ENCODE measurements at places on chromosomes 7 and 10.

GRCh38 chr7:69922026-69922803 is 323.9 kb downstream of the AUTS2 start:
- DNase-seq = no peak

- no peak for DNase-seq
Measured at GRCh38 chr10:121466424-121466823, 131.8 kb downstream of the FGFR2 start.

DNA sequence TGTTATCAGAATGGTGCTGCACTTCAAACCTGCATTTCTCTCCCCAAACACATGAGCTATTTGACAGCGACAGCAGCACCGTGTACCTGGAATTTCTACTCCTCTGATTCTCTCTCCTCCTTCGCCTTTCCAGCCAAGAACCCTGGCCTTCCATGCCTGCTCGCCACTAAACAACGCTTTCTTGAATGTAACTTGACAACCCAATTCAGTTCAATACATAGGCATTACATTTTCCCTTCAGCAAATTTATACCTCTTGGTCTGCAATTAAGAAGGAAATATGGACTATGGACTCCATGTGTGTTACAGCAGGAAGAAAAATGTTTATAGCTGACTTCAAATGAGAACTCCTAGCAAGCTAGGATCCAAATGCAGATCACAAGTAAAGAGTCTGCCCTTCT is 162.6 kb upstream of the AUTS2 start:
- no peak for DNase-seq

DNA sequence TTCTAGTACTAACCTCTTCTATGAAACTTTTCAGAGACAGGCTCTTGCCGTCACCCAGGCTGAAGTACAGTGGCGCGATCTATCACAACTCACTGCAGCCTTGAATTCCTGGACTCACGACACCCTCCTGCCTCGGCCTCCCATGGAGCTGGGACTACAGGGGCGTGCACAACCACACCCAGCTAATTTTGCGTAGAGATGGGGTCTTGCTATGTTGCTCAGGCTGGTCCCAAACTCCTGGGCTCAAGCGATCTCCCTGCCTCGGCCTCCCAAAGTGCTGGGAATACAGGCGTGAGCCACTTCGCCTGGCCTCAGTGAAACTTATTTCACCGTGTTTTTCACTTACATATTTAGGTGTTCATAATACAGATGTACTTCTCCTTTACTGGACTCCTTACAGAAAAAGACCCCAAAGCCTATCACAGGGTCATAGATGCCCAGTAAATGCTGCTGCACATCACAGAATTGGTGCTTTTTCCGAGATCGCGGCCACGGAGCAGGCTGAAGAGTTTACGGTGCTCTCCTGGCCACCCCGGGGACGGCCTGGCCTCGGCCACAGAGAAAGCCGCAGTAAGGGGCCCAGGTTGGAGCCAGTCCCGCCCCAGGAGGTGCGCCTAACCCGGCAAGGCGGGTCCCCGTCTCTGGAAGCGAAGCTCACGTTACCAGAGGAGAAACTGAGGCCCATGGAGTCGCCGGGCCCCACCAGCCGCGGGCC is 595 bp downstream of the TBL2 start:
- no peak for DNase-seq

DNA sequence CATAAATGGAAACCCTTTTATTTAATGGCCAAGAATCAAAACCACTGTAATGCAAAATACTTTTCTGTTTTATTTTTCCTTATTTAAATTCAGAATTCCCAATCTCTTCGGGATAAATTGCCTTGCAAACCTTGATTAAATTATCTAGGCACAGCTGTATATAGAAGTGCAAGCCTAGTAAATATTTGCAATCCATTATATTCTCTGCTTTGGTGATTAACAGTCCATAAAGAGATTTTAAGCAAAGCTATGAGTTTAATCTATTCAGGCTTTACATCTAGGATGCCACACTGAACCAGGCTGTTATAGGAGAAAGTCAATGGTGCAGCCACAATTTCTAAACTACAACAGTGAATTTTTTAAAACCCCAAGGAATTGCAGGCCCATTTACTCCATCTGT is 43.6 kb upstream of the THSD7A start:
- no peak for DNase-seq

- no peak for DNase-seq
Measured at GRCh38 chr10:89274928-89275327, 23.4 kb upstream of the LIPA start.

- DNase-seq = peak; percentile 80
Measured at GRCh38 chr7:101816595-101817470, 593 bp upstream of the CUX1 start.

- DNase-seq = no peak
Measured at GRCh38 chr10:24894309-24894708, 58.1 kb downstream of the PRTFDC1 start.

All from HuH-7.5 (cell line).